Left kidney (tissue), 8 donors: ENCODE measurements at places on chromosomes 13 and 19.

DNA sequence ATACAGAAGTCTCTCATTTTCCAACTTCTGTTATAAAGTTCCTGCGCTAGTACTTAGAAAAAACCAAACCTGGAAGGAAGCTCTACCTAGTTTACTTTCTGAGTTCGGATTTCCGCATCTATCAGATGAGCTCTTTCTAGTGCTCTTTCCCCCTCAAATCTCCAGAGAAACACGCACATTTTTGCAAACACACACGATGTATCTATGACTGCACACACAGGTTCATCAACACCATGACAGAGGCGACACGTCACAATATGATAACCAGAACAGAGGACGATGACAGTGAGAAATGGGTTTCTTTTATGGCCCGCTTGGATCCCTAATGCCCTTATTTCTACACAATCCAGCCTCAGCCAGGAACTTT is 629 bp upstream of the LRRC63 start:
- DNase-seq = peak; percentile 3

GRCh38 chr19:1241417-1242095 is at the start of gene ATP5F1D:
Gene ATP5F1D, plus strand, starts transcription at chr19:1241751. Its CDS starts 100 bp downstream, at chr19:1241851.
- DNase-seq = peak; percentile 86

GRCh38 chr13:113801289-113801961 is 42.4 kb downstream of the TMEM255B start:
- no peak for DNase-seq

DNA sequence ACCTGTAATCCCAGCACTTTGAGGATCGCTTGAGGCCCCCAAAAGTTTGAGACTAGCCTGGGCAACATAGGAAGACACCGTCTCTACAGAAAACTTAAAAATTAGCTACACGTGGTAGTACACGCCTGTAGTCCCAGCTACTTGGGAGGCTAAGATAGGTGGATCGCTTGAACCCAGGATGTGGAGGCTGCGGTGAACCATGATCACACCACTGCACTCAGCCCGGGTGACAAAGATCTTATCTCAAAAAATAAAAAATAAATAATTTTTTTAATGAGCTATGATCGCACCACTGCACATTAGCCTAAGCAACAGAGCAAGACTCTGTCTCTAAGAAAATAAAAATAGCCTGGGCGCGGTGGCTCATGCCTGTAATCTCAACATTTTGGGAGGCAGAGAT is 6.6 kb downstream of the RCBTB2 start:
- DNase-seq = no peak

GRCh38 chr19:14361824-14362223 is 19.4 kb upstream of the ADGRE5 start:
- DNase-seq = no peak

DNA sequence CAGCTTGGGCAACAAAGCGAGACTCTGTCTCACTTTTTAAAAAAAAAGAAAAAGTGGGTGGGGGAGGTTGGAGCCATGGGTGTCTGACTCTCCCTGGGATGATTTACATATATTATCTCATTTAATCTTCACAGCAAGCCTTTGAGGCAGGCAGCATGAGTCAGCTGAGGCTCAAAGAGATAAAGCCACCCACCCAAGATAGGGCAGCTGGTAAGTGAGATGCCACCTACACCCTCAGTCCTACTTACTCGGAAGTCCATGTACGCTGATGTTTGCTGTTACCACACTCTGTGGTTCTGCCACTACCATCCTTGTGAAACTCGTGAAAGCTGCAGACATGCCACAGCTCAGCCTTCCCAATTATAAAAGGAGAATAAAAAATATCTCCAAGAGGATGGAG is 142.0 kb upstream of the TSHZ3 start:
- DNase-seq = no peak

DNA sequence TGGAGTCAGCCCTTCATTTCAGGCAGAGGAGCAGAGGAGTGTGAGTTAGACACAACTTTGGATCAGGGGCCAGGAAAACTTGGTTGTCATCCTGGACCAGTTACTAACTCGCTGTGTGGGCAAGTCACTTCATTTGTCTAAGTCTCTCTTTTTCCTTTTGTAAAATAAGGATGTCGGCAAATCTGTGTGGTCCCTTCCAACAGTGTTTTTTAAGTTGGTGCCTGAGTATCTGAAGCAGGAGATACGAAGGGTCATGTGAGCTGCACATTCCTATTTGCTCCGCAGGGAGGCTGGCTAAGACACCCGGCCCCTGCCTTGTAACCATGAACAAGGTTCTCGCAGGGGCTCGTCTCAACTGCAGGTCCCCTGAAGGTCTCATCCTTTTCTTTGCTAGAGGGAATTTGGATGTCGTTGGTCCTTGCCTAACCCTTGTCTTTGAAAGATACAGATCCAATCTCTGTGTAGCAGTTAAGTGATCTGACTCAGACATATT is 64.3 kb downstream of the LRCH1 start:
- no peak for DNase-seq

DNA sequence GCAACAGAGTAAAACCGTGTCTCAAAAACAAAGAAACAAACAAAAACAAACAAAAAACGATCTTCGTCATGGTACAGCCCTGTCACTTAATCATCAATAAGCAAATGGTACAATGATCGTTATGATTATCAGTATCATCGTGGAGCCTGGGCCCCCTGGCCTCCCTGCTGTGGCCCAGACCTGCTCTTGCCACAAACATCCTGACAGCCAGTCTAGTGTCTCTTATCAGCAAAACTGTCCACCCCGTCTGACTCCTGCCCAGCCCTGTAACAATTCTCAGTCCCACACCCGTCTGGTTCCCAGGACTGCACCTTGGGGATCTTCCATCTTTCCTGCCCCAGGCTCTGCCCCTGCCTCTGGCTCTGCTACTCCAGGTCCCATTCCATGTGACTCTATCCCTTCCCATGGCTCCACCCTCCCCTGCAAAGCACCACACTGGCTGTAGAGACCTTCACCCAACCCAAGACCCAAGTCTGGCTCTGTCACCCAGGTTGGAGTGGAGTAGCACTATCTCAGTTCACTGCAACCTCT is 5.7 kb downstream of the ZNF653 start:
- DNase-seq = no peak

- no peak for DNase-seq
Measured at GRCh38 chr13:32960626-32961025, 55.6 kb upstream of the KL start.

- no peak for DNase-seq
Measured at GRCh38 chr19:30662211-30662861, 290.2 kb downstream of the ZNF536 start.

DNA sequence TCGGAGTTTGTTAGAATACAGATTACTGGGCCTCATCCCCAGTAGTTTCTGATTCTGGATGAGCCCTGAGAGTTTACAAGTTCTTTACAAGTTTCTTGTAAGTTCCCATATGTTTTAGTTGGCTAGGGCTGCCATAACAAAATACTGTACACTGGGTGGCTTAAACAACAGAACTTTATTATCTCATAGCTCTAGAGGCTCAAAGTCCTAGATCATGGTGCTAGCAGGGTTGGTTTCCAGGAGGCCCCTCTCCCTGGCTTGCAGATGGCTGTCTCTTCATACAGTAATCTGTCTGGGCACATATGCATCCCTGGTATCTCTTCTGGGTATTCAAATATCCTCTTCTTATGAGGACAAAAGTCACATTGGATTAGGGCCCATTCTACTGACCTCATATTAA is 167.2 kb downstream of the KLF5 start:
- no peak for DNase-seq

- DNase-seq = no peak
Measured at GRCh38 chr13:49754146-49754545, 38.3 kb downstream of the KPNA3 start.

DNA sequence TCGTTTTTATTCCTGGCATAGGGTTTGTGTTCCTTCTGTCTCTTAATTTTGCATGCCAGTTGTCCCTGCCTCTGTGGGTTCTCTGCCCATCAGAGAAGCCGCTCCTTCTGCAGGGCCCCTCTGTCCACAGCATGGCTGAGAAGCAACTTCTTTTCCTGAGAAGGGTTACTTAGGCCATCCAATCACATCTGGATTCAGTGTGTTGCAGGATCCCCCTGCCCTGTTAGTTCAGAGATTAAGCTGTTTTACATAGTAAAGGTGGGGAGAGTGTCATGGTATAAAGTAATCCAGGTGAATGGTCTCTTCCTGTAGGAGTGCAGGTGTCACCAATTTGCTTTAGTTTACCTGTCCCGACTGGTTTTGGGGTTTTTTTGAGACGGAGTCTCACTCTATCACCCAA is 22.9 kb upstream of the GARRE1 start:
- no peak for DNase-seq
